ENCODE measurements at places on chromosomes 6 and 20.

- peak; percentile 79 for DNase-seq
Measured at GRCh38 chr20:10415013-10415650, 18.9 kb downstream of the MKKS start.

- no peak for DNase-seq
Measured at GRCh38 chr6:30481211-30481964, 7.9 kb upstream of the HLA-E start.

- DNase-seq: no peak
Measured at GRCh38 chr6:144935181-144935580, 650.0 kb downstream of the UTRN start.

- DNase-seq: no peak
Measured at GRCh38 chr6:107793191-107793590, 30.9 kb downstream of the SCML4 start.

- DNase-seq: no peak
Measured at GRCh38 chr20:36101192-36101591, 53.3 kb upstream of the EPB41L1 start.

- DNase-seq: no peak
Measured at GRCh38 chr6:129577691-129578090, 132.3 kb downstream of the ARHGAP18 start.

GRCh38 chr20:11716239-11716944 lies 201.3 kb upstream of the BTBD3 start:
- peak; percentile 27 for DNase-seq

- DNase-seq: no peak
Measured at GRCh38 chr6:16511723-16512489, 249.4 kb downstream of the ATXN1 start.

DNA sequence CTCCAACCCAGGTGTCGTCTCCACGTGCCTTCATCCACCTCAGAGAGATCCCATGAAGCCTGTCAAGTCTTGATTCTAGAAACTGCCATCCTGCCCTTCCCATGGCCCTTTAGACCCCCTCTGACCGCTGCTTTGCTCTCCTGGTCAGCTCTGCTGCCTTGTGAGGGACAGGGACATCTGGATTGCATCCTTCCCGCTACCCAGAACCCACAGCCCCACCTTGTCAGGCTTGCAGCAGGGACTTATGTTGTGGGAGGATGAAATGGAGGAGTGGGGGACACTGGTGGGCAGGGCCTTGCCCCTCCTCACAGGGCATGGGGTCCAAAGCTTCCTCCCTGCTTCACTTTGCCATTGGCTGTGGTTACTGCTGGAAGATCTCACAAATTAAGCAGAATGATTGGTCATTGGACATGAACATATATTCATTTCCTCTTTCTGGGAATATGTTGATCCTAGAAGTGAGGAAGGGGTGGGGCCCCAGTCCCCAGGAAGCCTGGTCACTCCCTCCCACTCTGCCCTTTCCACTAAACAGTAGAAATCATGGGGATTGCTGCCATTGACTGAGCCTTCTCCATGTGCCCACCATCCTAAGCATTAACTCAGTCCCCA lies 4.5 kb downstream of the GLP1R start:
- DNase-seq: no peak

- no peak for DNase-seq
Measured at GRCh38 chr20:31682927-31683326, 39.7 kb downstream of the BCL2L1 start.

GRCh38 chr6:139605350-139605749 lies 230.9 kb upstream of the CITED2 start:
- no peak for DNase-seq

- DNase-seq: no peak
Measured at GRCh38 chr6:158667360-158667981, 17.6 kb downstream of the SYTL3 start.

GRCh38 chr20:39013662-39014109 lies 51.5 kb downstream of the DHX35 start:
- DNase-seq: no peak

GRCh38 chr20:61435184-61435822 lies 183.2 kb downstream of the CDH4 start:
- DNase-seq: no peak

DNA sequence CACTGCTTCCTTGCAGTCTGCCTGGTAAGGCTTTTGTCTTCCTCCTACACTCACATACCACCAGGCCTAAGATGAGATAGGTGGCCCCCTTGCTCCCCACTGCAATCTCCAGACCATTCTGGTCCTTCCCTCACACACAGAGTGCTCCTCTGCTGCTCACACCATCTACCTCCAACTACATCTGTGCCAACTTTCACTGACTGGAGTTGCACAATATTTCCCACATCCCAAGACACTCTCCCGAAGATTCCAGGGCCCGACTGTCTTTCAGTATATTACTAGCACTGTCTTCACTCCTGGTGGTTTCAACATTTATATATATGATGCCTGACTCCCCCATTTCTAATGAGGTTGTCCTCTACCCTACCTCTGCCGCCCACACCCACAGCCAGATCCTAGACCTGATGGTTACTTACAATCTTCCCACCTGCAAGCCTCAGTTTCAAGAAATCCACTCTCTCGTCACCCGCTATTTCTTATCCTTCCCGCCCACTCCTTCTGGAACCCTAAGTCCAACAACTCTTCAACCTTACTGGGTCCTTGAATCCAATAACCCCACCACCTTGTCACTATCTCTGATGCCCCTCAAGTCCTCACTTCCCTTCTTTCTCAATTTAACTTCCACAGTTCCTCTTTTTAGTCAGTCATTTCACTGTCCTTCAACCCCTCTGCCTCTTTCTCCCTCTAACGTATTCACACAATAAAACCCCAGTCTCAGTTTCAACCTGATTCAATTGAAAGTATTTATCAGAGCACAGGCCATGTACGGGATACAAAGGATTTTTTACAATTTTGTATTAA lies 21.6 kb downstream of the RALGAPA2 start:
- no peak for DNase-seq

DNA sequence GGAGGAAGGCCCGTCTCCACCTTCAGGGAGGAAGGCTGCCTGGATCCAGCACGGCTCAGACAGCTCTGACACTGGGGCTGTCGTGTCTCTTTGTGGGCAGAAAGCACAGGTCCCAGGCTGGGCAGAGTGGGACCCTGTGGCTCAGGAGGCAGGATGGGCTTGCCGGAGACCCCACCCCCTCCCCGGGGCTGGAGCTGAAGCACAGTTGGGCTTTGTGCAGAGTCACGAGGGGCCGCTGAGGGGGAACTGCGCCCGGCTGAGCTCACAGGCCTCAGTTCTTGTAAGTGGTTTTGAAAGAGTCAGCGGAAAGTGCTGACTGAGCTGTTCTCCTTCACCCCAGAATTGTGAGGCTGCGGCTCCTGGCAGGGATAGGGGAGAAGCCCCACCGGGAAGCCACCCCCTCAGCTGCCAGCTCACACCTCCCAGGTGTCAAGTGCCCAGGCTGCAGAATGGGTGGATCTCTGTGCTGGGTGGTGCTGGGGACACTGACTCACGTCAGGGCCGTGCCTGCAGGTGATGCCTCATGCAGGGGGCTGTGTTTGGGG lies 145.5 kb upstream of the RNF24 start:
- no peak for DNase-seq

DNA sequence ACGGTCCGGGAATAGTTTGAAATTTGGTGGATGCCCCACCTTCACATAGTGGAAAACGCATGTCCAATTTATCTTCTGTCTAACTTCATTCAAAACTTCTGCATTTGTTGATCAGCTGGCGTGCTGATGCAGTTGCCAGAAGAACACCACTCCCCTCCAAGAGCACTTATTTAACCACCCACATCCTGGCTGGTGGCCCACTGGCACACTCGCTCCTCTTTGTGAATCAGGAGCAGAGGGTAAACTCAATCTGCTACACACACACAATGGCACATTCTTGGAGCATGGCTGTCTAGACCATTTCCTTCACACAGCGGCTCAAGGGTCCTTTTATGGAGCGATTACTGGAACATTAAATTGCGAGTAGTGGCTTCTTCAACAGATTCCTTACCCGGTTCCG lies 55.1 kb upstream of the CEP162 start:
- DNase-seq: no peak

GRCh38 chr20:64055893-64056638 lies 6.6 kb upstream of the SOX18 start:
- peak; percentile 45 for DNase-seq

DNA sequence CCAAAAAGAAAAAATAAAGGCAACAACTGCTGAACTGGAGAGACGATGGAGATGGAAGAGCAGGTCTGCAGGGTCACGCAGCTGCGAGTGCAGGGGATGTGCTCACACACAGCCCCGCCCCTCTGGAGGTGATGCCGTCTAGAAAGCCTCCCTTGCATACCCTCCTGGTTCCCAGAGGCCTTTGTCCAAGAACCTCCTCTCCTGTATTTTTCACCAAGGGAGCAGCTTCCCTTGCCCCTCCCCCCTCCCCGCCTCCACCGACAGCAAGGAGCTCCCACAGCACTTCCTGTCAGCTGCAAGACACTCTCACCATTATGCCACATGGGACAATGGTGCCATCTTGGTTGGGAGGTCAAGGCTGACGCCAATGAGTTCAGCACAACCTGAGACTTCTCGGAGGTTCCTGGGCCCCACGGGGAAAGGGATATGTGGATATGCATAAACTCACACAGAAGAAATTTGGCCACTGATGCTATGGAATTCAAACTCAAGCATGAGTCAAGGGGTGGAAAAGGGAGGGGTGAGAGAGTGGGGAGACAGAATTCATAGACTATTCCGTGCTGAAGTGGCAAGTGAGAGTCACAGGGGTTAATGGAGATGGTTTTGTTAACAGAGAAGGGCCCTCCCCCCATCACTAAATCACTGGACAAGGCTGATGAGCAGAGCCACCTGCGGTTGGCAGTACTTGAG lies 132.9 kb downstream of the SCML4 start:
- no peak for DNase-seq

- no peak for DNase-seq
Measured at GRCh38 chr20:4601630-4602296, 119.9 kb upstream of the PRND start.

GRCh38 chr6:131946992-131947955 lies 3.9 kb downstream of the CCN2 start:
- no peak for DNase-seq

DNA sequence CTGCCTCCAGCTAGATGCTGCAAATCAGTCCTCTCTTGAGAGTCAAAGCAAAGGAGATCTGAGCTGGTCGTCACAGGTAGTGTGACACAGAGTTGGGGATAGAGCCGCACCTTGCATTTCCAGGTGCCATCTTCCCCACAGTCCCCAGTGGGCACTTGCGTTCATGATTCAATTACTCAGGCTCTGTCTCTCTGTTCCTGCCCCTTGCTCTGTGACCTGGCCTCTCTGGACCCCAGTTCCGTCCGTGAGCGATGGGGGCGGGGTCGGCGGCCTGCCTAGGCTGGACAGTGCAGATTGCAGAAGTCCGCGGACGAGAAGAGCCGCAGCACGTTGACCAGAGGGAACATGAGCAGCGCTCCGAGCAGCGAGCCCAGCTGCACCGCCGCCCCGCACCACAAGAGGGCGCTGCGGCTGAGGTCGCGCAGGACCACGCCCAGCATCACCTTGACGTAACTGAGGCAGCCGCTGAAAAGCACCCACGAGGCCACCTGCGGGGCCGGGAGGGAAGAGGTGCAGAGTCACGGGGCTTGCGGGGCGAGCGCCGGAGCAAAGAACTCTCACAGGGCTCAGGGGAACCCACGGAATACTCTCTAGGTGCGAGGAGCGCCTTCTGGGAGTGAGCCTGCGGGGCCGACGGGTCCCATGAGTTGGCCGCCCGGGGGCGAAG lies 7.4 kb downstream of the SLC52A3 start:
- DNase-seq: peak; percentile 67

GRCh38 chr6:14738933-14739332 lies 506.9 kb upstream of the JARID2 start:
- DNase-seq: no peak

- DNase-seq: no peak
Measured at GRCh38 chr6:150878347-150879213, 13.1 kb downstream of the MTHFD1L start.

DNA sequence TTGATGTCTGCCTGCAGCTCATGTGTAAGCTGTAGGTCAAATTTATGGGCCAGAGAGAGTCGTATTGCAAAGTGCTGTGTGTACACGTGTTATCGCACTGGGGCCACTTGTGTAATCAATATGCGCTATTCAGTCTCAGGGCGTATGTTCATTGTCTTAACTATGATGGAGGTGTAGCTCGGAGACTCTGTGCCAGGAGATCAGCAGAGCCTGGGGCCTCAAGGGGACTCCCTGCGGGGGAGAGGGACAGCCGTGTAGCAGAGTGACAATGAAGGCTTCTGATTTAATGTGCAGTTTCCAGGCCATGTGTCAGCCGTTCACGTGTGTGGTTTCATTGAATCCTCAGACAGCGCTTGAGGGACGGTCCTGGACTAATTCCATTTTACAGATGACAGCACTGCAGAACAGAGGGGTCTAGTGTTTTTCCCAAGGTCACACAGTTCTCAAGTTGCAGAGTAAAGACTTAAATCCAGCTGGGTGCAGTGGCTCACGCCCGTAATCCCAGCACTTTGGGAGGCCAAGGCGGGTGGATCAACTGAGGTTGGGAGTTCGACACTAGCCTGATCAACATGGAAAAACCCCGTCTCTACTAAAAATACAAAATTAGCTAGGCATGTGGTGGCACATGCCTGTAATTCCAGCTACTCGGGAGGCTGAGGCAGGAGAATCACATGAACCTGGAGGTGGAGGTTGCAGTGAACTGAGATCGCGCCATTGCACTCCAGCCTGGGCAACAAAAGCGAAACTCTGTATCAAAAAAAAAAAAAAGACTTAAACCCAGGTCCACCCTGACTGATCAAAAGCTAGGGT lies 242.5 kb downstream of the PREX1 start:
- DNase-seq: no peak

DNA sequence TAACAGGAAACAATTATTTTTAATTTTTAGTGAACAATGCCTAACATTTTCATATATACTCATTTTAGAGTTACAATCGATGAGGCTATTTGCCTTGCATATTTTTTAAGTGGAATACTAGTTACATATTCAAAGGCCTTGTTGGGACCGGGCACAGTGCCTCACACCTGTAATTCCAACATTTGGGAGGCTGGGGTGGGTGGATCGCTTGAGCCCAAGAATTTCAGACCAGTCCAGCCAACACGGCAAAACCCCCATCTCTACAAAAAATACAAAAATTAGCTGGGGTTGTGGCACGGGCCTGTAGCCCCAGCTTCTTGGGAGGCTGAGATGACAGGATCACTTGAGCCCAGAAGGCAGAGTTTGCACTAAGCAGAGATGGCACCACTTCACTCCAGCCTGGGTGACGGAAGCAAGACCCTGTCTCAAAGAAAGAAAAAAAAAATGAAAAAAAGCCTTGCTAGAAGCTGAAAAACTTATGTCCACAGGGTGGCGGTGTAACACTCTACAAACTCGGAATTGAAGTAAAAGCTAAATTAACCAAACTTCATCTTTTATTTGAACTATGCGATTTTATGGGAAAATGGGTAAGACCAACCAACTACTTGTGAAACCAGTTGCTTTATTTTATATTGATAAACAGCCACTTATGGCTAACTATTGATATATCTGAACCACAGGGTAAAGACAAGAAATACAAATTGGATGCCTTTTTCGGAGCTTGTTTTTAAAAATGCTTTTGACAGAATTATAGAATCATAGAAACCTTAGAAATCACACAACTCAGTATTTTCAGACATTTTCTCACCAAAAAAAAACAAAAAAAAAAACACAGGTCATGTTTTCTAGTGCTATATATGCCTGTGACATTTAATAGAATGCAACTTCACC lies 24.1 kb upstream of the ROS1 start:
- DNase-seq: peak; percentile 79

Measured in HAP-1 (cell line).